ENCODE measurements at places on chromosomes 6 and 20.

- DNase-seq: no peak
These were observed 558.2 kb upstream of the JAG1 start for GRCh38 chr20:11231742-11232648.

DNA sequence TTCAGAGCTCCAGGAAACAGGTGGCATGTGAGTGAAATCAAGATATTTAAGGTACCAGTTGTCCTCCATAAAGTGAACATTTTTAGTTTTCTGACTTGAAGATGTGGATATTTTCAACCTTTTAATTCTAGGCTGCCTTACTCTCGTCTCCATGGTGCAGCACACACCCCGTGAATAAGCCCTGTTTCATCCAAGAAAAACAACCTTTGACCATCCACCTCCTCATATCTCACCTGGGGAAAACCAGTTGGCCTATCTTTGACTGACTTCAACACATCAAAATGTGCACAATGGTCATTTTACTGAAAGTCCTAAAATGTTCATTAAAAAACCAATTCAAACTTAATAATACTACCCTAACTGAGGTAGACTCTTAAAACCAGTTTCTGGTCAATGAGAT is 73.8 kb upstream of the CD2AP start:
- DNase-seq: no peak

GRCh38 chr6:83192456-83192855 is 609 bp downstream of the PGM3 start:
- DNase-seq: no peak

GRCh38 chr6:167020206-167020605 is 21.0 kb downstream of the CEP43 start:
- DNase-seq: no peak

DNA sequence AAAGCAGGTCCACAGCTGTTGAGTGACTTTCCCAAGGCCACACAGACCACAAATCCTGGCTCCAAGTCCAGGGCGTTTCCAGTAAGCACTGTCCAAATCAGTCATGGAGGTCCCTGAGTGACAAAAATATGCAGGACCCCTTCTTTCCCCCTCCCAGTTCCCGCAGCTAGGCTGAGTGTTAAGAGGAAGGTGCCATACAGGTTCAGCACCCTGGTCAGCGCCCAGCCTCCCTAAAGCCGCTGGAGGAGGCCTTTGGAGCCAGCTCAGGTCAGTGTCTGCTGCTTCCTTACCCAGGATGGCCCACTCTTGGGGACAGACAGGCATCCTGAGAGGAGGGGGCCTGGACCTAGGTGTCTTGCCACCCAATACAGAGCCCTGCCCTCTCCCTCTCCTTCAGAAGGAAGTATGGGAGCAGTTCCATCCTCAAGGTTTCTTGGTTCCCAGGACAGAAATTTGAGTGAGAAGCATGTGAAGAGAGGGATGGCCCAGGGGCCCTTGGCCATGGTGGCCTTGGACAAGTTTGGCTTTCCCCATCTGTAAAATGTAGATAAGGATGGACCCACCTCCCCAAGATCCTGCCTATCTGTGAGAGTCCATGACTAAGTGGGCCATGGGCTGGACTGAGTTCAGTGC is 13.2 kb downstream of the TMEM74B start:
- DNase-seq: peak; percentile 46

DNA sequence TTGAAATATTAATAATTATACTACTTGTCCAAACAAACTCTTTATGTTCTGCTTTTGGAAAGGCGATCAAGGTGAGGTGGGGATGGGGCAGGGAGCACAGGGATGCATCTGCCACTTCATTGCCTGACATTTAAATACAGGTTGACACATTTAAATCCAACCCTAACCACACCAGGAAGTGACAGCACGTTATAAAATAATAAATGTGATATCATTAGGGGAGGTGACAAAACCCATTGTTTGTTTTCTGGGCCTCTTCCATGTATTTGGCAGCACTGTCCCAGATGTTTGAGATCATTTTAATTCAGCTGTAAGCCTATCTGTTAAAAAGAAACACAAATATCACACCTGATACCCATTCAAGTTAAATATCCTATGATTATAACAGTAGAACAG is 342.4 kb upstream of the ARID1B start:
- DNase-seq: no peak

- DNase-seq: no peak
These were observed 2.7 kb downstream of the DLL1 start for GRCh38 chr6:170288091-170288631.

- DNase-seq: peak; percentile 73
These were observed 17.5 kb downstream of the PPARD start for GRCh38 chr6:35359744-35360348.

GRCh38 chr20:9374072-9374471 is 140.3 kb upstream of the LAMP5 start:
- peak; percentile 86 for DNase-seq

DNA sequence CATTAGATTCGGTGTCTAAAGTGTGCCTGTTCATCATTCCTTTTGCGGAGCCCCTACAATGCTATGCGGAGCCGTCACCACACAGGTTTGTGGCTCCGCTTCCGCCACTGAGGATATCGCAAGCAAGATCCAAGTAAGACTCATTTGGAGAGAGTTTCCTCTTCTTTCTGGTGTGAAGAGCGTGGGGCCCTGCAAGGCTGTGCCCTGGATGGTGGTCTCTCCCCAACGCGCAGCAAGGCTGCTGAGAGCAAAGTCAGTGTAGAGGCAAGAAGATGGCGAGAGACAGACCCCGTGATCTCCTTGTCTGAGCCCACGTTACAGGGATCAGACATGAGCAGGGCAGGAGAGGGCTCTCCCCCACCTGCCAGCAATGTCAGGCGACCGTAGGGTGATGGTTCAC is 96.3 kb upstream of the AFDN start:
- DNase-seq: no peak

GRCh38 chr6:87100216-87100615 is 5.3 kb upstream of the CGA start:
- DNase-seq: peak; percentile 29

DNA sequence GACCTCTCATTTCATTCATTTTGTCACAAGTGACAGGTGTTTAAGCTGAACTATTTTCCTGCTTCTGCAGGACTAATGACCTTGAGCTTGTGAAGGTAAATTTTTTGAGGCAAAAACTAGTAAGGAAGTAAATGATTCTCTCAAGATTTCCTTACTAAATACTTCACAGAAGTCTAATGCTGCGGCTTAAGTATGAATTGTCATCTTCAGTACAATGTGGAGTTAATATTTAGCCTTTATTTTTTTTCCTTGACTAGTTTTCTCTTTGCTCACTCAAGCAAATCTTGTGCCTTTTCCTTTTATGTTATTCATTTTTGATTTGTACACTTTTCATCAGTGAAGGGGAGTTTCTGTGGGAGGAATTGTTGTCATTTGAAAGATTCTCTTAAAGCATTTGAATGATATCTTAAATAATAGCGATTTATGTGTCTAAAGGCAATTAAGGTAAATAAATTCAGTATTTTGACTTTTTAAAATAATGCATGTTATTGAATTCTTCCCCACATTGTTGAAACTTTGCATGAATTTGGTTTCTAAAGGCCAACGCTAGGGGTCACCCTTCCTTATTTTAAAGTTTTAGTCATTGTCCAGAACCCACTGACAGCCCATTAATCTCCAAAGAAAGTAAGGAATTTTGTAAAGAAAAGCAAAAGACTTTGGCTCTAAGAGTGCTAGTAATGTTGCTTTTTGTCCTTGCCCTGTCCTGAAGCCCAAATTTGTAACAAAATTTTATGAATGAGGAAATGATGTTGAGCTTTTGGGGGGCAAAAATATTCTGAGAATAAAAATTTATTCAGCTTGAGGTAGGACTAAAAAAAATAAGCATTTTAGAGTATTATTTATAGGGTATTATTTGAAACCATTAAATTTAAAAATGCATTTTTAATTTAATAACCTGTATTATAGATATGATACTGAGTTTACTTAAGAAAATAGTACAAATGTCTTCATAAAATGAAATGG is 157.4 kb upstream of the LAMA2 start:
- DNase-seq: peak; percentile 81

DNA sequence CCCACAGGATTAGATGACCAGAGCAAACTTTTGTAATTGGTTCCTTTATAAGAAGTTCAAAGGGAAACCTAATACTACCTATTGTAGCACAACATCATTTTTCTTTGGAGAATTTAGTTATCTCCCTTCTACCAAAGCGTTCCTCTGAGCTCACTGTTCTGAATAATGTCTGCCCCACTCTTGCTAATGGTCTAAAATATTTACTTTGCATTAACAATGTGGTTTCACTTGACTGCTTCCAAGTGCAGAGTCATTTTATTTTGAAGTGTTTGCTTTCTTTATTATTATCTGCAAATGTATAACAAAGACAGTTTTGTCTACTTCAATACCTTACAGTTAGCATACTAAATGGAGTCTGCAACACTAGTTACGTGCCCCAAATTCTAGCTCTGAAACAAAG is 15.0 kb downstream of the TRAPPC3L start:
- peak; percentile 43 for DNase-seq

DNA sequence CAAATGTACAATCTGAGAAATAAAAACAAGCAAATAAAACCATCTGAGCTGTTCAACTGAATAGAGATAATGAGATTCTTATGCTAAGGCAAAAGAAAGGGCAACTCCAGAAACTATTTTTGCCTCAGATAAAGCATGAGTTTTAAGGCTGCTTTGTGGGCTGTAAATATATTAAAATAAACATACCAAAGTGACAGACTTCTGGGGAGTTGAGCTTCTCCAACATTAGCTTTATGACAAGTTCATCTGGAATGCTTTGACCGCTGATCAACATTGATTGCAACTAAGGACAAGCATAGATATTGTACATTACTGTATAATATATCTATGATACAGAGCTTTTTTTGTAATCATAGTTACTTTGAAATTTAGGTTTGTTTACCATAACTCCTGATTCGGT is 19.3 kb downstream of the AK9 start:
- peak; percentile 54 for DNase-seq

DNA sequence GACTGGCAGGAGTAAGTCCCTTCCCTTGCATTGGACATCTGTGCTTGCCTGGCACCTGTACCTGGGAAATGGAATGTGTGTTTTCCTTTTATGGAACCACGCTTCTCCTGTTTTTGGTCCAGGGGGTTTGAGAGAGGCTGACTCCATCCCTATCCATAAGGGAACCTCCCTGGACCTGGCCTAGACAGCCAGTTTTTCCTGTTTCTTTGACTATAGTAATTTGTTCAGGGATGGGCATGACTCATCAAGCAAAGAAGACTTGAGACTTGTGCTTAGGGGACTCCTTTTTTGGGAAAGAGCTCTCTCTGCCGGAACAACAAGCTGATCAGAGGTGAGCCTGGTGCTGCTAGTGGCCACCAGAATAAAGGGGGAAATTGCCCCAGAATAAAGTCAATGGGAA is 393.8 kb downstream of the CDH26 start:
- no peak for DNase-seq

GRCh38 chr6:76697585-76697984 is 625.1 kb upstream of the IMPG1 start:
- DNase-seq: peak; percentile 23

GRCh38 chr6:68575765-68576439 is 59.2 kb upstream of the ADGRB3 start:
- DNase-seq: no peak

GRCh38 chr6:28264834-28265401 is 2.0 kb upstream of the ZSCAN26 start:
- no peak for DNase-seq

DNA sequence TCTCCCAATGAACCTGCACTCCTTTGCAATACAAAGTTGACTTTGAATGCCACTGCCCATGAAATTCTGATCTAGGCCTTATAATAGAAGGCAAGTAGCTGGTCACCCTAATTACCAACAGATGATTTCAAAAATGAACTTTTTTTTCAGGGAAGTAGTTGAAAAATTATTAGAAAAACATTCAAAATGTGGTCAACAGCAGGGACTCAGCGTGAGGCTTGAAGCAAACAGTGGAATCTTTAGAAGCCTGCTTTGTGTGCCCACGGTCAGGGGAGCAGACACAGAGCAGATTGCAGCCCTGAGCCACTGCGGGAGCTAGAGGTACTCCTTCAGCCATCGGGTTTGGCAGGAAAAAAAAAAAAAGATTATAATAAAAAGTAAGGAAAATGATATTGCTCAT is 87.1 kb upstream of the HEY2 start:
- DNase-seq: peak; percentile 20

GRCh38 chr20:13494019-13494418 is 144.7 kb downstream of the TASP1 start:
- DNase-seq: no peak

GRCh38 chr6:46648869-46649492 is 3.6 kb downstream of the CYP39A1 start:
- no peak for DNase-seq

- peak; percentile 89 for DNase-seq
These were observed 143.8 kb downstream of the LPA start for GRCh38 chr6:160520043-160520904.

GRCh38 chr6:36277946-36278470 is 8.1 kb downstream of the PNPLA1 start:
- DNase-seq: no peak

DNA sequence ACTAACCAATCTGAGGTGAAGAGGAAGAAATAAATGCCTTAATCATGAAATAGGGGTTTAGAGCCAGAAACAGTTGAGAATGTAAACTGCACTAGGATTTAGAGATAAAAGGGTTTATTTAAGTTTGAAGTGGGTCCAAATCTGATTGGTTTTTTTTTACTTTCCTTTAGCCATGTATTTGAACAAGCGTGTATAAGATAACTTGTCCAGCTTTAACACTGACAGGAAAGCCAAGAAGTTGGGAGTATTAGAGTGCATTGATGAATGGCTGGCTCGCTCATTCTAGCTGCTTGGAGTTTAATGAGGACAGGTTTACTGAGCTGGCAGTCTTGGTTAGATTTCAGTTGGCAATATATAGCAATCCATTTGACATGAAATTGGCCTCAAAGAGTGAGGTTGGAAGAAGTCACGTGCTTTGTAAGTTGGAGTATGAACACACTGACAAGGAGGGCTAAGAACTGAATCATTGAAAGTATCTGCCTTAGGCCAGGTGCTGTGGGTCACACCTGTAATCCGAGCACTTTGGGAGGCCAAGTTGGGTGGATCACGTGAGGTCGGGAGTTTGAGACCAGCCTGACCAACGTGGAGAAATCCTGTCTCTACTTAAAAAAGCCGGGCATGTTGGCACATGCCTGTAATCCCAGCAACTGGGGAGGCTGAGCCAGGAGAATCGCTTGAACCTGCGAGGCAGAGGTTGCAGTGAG is 13.7 kb downstream of the SRSF3 start:
- DNase-seq: no peak

DNA sequence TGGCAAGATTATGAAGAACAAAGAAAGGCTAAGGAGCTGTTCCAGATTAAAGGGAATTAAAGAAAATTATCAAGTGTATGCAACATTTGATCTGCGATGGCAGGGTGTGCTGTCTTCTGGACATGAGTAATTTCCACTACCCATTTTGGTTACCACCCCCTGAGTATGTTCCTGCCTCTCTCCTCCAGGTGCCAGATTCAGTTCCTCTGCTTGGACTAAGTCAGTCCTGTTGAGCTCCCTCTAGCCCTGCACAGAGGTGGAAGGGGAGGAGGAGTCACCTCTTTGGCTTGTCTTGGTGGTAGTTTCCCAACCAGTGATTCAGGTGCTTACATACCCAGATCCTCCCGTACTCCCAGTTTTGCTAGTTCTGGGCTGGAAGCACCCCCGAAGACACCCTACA is 22.2 kb upstream of the SNRPB2 start:
- DNase-seq: no peak

Data from adipocyte (in vitro differentiated cells).